Large intestine (tissue), 12 donors: ENCODE measurements at places on chromosomes 5 and 9.

DNA sequence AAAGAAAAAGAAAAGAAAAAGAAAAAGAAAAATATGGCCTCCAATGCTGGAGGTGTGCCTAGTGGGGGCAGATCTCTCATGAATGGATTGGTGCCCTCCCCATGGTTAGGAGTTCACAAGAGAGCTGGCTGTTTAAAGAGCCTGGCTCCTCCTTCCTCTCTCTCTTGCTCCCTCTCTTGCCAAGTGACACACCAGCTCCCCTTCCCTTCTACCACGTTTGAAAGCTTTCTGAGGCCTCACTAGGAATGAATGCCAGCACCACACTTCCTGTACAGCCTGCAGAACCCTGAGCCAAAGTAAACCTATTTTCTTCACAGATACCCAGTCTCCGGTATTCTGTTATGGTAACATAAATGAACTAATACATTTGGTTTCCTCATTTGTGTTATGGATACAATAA is 14.4 kb upstream of the GALNT10 start:
- DNase-seq: no peak

DNA sequence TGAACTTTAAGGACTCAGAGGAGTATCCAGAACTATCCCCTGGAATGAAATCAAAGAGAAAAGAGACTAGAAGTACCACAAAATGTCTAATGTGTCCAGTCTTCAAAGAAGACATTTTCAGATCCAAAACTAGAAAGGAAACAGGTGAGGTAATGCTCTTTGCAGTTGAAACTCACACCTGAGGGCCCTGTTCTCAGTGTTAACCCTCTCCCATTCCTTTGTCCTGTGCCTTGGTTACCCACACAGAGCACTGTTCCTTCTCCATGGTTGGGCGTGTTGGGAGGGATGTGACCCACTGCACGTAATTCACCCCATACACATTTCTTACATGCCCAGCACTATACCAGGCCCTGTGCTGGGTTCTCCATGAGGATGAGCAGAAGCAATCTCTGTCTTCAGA is 21.3 kb downstream of the MSANTD3 start:
- no peak for DNase-seq

DNA sequence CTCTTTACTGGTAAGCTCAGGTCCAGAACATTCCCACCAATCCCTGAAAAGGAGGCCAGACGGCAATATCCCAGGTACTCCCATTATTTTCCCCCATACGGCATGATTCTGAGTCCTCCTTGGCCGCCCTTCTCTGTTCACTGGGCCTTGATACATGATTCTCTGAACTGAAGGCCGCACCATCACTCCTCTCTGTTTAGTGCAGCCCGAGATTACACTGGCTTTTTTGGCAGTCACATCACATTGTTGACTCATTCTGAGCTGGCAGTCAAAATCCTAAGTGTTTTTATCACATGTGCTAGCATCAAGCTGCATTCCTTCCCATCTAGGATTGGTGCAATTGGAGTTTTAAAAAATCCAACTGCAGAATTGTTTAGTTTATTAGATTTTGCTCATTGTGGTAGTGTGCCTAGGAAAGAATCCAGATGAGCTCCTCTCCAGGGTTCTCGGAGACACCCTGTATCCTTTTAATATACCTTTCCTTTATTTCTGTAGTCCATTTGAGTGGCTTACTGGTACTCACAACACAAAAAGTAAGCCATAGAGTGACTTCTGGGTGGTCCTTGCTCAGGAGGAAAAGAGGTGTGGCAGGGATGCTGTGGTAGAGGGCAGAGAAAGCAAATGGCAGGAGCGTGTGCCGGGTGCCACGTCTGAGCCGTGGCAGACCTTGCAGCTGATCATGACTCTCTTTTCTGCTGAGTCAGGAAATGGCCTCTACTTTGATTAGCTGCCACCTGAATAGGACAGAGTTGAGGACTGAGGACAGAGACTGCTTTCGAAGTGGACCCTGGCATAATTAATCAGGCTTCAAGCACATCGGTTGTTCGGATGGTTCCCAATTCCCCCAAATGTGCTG is 121.1 kb upstream of the IL12B start:
- peak; percentile 24 for DNase-seq

DNA sequence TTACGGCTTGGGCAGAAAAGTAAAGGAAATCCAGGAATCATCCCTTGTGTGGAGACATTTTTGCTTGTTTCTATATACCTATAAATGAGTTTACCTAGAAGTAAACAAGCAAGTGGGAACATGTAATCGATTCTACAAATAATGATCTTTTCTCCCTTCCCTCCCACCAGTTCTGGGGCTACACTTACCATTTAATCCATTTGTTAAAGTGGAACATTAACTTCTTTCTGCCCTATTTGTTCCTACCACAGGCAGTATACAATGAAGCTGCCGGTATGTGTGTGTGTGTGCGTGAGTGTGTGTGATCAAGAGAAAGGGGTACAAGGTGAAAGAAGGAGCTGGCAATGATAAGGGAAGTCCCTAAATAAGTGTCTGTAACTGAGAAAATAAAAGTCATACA is 26.4 kb upstream of the ELL2 start:
- DNase-seq: no peak

- no peak for DNase-seq
Measured at GRCh38 chr9:16125629-16126028, 572.8 kb downstream of the CCDC171 start.

- DNase-seq: no peak
Measured at GRCh38 chr5:110356677-110357076, 369.8 kb downstream of the TMEM232 start.

- DNase-seq: no peak
Measured at GRCh38 chr5:74037321-74037720, 411.3 kb downstream of the ARHGEF28 start.

- DNase-seq: no peak
Measured at GRCh38 chr9:84874596-84874995, 205.1 kb downstream of the NTRK2 start.
